ENCODE measurements at places on chromosomes 16 and 17. TPM values are rescaled to one million over a fixed set of nuclear protein-coding genes. Genes with fewer than 3 reads are reported as not detected.
A peak's percentile ranks its signal among the peaks of the same experiment; 100 is the strongest.

The MYL11 gene
- 1.2 TPM for polyA plus RNA-seq

The TMED6 gene
- polyA plus RNA-seq: 3.3 TPM

GRCh38 chr16:18013863-18014262 is 322.7 kb downstream of the NPIPA8 start:
- no peak for DNase-seq

- DNase-seq: peak; percentile 75
Measured at GRCh38 chr17:46044286-46044928, 45.4 kb downstream of the STH start.
